ENCODE measurements at places on chromosomes 12 and 14.

GRCh38 chr12:68180792-68181744 lies 21.5 kb upstream of the IFNG start:
- DNase-seq, result no peak

GRCh38 chr12:99810718-99811593 lies 163.4 kb downstream of the GARIN6 start:
- DNase-seq, result no peak

DNA sequence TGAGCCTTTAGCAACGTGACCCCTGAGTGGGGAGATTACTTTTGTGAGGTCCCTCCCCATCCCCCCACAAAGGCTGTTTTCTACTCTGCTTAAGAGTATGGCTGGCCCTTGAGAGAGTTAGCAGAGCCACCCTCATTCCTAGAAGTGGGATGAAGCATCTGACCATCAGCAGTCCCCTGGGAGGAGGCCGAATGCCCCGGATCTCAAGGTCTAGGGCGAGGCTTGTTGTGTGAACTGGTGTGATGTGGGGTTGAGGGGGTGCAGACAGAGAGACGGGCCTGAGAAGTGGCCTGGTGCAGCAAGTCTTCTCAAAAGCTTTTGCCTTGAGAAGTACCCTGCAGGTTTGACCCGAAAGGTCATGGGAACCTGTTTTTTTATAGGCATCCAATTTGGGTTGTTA lies 153.0 kb upstream of the FKBP4 start:
- no peak for DNase-seq

- peak; percentile 98 for DNase-seq
These were observed at the start of gene TARBP2 for GRCh38 chr12:53500776-53501614. Gene TARBP2, plus strand, starts transcription at chr12:53501283. Its CDS starts 126 bp downstream, at chr12:53501409.

- DNase-seq, result no peak
These were observed 340.9 kb downstream of the PCNX1 start for GRCh38 chr14:71248194-71248593.

Data from stimulated activated CD8-positive, alpha-beta memory T cell treated with anti-CD3 and anti-CD28 coated beads, Interleukin-4, amount 100 ng/mL, for 4 hours (primary cell).